ENCODE measurements at places on chromosomes 1 and 21.

DNA sequence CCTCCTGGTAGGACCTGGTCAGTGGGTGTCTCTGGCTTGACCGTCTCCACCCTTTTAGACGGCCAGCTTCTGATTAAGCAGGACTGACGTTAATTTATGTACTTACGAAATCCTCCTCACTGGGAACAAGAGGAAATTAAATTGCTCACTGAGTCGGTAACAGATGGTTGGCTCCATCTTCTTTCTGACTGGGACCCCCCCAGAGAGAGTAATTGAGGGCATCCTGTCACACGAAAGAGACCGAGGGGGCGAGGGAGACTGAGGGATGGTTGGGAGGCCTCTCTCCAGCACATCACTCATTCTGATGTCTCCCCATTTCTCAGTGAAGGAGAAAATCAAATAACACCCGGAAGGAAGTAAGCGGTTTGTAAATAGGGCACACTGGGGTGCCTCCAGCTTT, 104.8 kb downstream of the OMA1 start:
- no peak for DNase-seq

- DNase-seq = peak; percentile 70
Measured at GRCh38 chr1:200625381-200625824, 4.9 kb upstream of the KIF14 start.

DNA sequence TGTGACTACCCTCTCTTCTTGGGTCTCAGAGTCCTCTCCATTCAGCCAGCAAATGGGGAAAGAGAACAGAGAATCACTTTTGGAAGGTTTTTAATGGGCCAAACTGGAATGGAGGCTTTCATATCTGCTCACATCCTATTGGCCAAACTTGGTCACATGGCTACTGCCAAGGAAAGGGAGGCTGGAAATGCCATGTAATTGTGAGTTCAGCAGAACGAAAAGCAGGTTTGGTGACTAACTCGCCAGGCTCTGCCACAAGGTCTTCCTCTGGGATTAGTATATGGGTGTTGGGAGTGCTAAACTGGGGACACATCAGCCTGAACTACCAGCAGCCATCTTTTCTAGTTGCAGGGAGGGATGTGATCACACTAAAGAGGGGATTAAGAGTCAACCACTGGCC, 19.2 kb downstream of the RD3 start:
- DNase-seq = no peak

DNA sequence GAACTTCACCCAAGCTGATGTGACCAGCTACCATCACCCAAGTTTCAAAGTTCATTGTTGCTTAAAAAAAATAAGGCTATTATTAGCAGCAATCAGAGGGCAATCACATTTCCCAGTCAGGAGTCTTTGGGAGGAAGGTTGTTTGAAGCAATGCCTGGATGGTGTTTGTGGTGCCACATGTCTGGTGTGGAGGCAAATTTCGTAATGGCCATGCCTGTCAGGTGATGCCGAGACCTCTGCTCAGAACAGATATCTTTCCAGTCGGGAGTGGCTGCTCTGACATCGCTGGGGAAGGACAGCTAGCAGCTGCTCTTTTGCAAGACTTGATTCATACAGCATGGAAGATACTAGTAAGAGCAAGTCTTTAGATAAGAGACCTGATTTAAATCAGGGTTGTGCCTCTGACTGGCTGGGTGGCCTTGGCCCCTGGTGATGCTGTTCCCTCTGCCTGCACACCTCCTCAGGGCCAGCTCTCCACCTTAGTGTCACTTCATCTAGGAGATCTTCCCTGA, 187.8 kb upstream of the JUN start:
- DNase-seq = no peak

DNA sequence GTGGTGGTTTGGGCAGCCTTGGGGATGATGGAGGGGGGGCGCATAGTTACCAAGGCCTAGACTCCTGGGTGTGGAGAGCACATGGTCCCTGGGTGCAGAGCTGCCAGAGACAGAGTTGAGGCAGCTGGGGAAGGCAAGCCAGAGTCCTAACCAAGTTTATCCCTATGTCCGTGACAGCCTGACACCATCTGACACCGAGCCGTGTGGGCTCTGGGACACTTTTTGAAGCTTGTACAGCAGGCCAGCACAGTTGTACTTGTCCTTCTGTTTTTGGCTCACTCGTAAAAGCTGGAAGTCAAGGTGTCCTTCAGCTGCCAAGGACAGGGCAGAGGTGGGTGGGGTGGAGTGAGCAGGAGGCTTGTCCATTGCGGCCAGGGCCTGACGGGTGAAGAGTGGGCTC, 28.5 kb downstream of the SLC26A9 start:
- DNase-seq = no peak

DNA sequence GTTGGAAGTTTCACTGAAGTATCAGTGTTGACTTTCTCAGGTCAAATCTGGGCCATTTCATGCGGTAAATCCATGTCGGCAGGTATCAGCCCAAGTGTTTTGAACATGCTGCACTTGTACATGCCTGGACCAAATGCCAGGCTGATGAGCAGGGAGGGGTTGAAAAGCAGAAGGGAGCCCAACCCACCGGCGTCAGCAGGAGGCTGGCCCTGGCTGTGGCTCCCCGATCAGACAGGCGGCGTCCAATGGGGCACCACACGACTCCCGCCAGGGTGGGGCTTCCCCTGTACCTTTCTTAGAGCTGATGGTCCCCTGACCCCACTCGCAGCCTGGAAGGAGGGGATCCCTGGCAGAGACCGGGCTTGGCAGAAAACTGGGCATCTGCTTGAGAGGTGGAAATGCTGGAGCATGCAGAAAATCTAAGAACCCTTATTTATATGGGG, 540.0 kb downstream of the KIF26B start:
- no peak for DNase-seq

DNA sequence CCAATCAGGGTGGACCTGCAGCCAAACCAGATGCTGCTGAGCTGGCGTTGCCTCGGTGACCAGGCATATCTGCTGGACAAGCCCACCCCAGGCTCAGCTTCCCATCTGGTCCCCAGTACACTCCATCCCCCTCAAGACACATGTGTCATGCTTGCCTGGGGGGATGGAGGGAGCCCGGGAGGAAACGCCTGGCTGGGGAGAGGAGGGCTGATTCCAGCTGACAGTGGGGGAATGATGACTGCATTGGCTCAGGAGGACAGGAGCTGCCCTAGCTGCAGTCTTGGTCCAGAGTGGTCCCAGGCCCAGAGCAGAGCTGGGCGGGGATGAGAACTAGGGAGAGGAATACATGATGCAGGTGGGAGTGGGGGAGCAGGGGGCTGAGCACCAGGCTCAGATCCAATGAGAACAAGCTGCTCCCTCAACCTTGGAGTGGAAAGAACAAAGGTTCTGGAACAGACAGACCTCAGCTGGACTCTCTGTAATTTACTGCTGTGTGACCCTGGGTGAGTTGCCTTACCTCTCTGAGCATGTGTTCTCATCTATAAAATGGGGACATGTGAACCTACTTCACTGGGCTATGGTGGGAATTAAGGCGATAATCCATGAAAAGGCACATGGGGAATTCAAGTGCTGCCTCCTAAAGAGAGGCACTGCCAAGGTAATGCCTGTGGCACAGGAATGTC, 23.1 kb upstream of the ECE1 start:
- DNase-seq = no peak

DNA sequence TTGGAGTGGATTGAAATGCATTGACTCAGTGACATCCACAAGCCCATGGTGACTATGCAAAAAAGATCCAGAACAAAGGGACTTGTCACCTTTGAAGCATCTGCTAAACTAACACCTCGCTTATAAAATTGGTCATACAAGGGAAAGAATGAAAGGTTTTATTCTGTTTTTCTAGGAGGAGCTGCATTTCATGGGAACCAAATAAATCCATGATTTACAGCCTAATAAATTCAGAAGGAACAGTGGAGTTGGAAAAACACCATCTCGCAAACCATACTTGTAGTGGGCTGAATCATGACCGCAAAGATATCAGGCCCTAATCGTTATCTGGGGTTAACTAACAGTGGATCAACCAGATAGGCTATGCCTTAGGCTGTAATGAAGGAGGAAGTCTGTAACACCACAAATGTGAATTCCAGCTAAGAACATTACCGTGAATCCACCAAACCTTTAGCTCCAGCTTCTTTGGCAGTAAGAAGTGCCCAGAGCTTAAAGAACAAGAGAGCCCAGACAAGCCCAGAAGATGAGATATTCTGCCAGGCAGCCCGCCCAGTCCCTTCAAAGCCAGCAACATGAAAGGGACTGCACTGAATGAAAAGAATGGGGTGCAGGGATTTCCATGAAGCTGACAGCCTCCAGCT, 27.4 kb downstream of the RSPH1 start:
- peak; percentile 46 for DNase-seq

DNA sequence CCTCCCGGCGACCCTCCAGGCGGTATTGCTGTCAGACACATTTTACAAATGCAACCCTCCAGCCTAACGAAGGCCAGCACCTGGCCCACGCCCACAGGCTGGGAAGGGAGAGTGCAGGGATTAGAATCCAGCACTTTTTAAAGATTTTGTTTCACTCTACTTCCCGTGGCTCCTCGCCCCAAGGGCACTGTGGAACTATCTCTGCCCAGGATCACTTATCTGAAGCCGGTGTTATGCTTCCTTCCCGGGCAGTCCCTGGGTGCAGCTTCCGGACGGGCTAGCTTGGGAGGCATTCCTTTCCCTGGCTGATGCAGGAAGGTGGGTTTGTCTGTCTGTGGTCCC, 35.8 kb downstream of the CCN1 start:
- DNase-seq = no peak

GRCh38 chr1:219661464-219662092, 48.7 kb upstream of the ZC3H11B start:
- no peak for DNase-seq

- no peak for DNase-seq
Measured at GRCh38 chr21:18152371-18152770, 92.3 kb upstream of the CHODL start.

- no peak for DNase-seq
Measured at GRCh38 chr1:246503341-246503740, 3.7 kb downstream of the SMYD3 start.

DNA sequence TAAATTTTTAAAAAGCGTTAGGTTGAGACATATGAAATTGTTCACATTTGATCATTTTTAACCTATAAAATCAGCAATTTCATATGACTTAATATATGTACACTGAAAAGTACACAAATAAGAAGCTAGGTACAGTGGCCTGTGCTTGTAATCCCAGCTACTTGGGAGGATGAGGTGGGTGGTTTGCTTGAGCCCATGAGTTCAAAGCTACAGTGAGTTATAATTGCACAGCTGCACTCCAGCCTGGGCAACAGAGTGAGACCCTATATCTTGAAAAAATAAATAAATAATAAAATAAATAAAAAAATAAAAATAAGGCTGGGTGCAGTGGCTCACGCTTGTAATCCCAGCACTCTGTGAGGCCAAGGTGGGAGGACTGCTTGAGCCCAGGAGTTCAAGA, 5.2 kb upstream of the EPB41 start:
- DNase-seq = no peak

GRCh38 chr1:156882543-156882942, 11.0 kb upstream of the PEAR1 start:
- no peak for DNase-seq

DNA sequence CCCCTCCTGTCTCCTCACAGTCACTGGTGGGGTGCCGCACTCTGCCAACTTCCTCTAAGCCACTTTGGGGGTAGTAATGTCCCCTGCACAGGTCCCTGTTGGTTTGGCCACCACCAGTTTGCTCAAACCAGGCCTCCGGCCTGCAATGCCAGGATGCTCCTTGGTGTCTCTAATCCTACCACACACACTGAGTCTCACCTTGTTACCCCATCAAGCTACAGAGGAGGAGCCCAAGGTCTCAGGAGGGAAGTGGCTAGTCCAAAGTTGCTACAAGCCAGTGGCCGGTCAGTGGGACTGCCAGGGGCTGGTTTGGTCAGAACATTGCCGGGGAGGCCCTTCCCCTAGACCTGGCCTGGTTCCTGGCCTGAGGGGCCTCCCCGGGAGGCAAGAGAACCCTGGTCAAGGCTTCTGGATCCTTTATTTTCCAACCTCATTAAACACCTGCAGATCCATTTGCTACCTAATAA, 21.5 kb upstream of the LRP8 start:
- DNase-seq = no peak

GRCh38 chr1:209839875-209840546, 12.2 kb downstream of the UTP25 start:
- no peak for DNase-seq

- no peak for DNase-seq
Measured at GRCh38 chr1:247419336-247419735, 3.4 kb downstream of the NLRP3 start.

DNA sequence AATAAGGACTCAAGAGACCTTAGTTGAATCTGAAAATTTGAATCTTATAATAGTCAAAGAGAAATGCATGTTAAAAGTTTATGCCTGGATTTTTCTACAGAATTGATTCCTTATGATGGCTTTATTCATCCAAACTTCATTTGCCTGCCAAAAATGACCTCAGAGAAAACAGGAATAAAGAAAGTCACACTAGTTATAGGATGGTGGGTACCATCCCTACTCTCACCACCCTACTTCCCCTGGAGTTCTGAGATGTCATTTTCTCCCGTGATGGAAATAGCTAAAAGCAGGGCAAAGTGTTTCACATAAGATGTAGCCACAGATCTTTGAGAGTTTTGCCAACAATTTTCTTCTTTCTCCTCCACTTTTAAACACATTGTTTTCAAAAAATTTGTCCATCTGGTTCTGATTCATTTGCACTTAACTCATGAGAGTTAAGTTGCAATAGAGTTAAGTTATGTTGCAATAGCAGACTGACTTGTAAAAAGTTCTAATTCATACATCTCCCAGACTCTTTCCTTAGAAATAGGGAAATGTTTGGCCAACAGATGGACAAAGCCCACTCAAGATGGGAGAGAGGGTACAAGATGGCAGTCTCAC, 384.6 kb downstream of the PLPP3 start:
- no peak for DNase-seq

DNA sequence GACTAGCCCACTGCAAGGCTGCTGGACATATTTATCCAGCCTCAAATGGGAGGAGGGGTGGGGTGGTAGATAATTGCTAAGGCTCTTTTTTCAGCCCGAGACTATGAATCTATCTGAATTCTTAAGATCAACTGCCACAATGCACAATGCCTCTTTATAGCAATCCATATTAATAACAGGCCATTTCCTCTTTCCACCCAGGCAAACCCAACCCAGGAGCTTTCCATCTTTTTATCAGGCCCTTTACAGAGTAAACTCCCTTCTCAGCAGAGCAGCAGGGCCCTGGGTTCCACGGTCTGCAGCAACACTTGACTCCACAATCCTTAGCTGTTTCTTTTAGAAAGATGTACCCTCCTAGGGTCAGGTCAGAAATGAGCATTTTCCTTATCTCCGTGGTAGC, 806 bp downstream of the DDOST start:
- DNase-seq = no peak

DNA sequence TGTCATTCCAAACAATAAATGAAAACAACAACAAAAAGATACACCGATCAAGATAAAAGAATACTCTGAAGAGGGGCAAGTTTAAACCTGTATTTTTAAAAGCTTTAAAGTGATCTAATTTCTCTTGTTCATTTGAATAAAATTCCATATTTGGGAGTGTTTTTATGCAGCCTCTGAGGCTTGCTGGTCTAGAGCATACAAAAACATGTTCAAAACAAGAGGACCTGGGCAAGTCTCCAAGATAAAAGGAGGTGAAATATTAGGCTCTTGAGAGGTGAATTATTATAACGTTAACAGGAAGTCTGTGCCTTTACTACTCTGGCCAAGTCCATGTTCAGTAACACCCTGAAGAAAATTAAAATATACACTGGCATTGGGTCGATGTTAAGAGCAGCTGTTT, 20.1 kb downstream of the URB1 start:
- no peak for DNase-seq

GRCh38 chr1:192538407-192539296, 36.9 kb upstream of the RGS1 start:
- DNase-seq = no peak
